Frontal cortex (tissue), 4 donors: ENCODE measurements at places on chromosomes 5 and 9. TPM values are rescaled to one million over a fixed set of nuclear protein-coding genes. Genes with fewer than 3 reads are reported as not detected.

HRH2 gene
- total RNA-seq = 3.3 TPM

SPAAR gene
- 0.41 TPM for total RNA-seq

BRD8 gene
- total RNA-seq = 41.2 TPM

PJA2 gene
- 297 TPM for total RNA-seq

PPP1R2B gene
- total RNA-seq = not detected
